ENCODE measurements at places on chromosomes 2 and 18.

- no peak for DNase-seq
Measured at GRCh38 chr2:70726947-70727725, 40.9 kb downstream of the ADD2 start.

DNA sequence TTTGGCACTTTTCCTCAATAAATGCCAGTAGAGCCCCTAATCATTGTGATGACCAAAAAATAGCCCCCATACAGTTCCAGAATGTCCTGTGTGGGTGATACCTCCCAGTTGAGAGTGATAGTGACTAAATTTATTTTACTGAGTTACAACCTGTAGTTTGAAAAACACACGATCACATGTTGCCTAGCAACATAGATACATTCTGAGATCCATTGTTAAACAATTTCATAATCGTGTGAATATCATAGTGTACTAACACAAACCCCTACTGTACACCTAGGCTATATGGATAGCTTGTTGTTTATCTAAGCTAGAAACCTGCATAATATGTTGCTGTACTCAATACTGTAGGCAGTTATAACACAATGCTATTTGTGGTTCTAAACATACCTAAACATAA is 30.6 kb downstream of the KCMF1 start:
- no peak for DNase-seq

DNA sequence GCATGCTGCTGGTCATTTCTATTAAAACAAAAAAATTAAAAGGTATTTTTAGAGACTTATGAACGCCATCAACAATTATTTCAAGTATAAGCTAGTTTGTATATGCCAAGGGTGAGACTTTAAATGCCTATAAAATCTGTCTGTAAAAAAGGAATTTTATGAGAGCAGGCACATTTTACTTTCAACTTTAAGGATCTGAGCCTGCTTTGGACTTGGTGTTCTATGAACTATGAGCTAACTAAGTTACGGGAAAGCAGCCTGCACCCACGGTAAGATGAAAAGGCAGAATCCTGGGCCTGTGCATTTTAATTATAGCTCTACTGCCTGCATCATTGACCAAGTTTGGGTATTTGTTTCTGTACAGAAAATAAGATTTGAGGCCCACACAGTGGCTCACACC is 95.4 kb downstream of the PLEKHM3 start:
- DNase-seq = no peak

- DNase-seq = no peak
Measured at GRCh38 chr2:241088376-241088775, 13.7 kb downstream of the MTERF4 start.

DNA sequence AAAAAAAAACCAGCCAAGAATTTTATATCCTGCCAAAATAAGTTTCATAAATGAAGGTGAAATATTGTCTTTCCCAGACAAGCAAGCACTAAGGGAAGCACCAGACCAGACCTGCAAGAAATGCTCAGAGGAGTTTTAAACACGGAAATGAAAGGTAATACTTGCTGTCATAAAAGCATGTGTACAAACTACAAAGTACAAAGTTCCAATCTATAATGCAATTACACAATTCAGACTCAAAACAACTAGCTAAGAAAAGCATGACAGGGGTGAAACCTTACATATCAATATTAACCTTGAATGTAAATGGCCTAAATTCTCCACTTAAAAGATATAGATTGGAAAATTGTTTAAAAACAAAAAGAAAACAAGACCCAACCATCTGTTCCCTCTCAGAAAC is 45.0 kb upstream of the ASXL3 start:
- no peak for DNase-seq

DNA sequence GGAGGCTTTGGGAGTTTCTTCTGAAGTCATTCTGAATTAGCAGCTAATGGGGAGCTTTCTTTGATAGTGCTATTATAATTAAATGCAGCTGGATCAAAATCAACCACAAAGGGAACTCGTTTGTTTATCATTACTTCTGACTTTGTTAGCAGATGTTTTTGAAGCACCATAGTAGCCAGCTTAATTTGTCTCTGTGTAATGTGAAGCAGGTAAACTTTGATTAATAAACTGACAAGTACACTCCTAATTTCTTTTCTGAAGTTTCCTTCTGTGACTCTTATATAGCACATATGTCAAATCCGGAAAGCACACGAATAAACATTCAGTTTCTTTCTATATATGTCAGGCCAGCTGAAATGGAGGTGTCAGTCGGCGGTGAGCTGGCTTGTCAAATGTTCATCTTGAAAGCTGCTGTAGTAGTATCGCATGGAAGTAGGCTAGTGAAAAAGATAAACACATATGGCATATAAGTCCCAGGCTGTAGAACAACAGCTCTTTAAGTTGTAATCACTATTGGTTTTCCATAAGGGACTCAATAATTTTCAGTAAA is 451.9 kb upstream of the ZEB2 start:
- DNase-seq = no peak

DNA sequence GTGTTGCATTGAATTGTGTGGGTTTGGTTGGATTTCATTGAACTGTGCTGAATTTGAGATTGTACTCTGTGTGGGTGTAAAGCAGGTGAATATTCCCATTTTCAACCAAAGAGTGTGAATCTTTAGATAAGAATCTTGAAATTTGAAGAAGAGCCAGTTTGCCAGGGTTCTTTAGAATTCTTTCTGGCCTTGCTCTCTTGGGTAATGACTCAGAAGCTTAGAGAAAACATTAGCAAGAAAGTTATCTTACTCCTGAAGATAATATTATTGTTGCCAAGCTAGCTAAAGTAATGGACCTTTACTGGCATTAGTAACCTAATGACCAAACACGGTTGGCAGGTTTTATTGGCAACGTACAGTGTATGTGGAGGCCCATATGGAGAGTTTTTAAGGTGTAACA is 46.4 kb upstream of the SIX3 start:
- DNase-seq = no peak

All from mesendoderm (in vitro differentiated cells).